CD8-positive, alpha-beta T cell (primary cell): ENCODE measurements at places on chromosomes 2 and 18.

DNA sequence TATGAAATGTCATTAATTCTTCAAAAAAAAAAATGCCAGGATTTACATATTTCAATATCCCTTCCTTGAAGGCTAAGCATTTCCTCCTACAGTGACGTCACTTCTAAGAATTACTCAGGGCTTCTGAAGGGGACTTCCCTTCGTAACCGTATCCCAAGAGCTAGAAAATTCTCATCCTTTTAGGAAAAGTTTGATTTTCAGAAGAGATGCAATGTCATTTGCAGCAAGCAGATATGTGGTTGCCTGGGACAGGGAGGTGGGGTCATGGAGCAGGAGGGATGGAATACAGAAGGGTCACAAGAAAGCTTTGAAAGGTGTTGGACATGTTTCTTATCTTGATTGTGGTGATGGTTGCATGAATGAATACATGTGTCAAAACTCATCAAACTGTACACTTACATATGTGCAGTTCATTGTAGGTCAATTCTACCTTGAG lies 97.0 kb upstream of the ATL2 start:
- DNase-seq = no peak

- DNase-seq = no peak
Measured at GRCh38 chr18:49490246-49490762, 3.3 kb upstream of the C18orf32 start.

DNA sequence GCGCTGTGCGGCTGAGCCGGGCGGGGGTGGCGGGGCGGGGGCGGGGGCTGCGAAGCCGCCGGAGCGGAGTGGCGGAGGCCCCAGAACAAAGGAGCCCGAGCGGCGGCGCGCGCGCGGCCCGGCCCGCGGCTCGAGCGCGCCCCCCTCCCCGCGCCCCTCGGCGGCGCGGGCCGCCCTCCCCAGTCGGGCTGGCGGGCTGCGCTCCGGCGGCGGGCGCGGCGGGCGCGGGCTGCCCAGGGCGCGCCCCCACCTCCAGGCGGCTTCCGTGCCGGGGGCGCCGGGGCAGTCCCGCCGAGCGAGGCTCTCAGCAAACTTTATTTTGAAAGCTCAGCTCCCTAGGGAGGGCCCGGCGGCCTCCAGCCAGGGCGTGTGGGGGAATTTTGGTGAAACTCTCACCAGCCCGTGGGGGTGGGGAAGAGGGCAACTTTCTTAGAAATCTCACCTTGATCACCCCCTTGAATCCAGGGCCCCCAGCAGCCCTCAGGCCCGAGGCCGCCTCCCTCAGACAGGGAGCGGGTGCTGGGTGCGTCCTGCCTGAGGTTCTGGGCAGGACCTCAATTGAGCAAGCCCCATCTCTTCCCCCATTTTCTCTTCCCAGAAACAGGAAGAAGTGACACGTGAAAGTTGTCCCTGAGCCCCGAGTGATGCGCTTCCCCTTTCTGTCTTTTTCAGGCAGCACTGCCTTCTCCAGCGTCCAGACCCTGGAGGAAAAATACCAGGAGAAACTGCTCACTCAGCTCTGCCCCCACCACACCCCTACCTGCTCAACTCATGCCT lies 786 bp downstream of the TET3 start:
- peak; percentile 45 for DNase-seq

DNA sequence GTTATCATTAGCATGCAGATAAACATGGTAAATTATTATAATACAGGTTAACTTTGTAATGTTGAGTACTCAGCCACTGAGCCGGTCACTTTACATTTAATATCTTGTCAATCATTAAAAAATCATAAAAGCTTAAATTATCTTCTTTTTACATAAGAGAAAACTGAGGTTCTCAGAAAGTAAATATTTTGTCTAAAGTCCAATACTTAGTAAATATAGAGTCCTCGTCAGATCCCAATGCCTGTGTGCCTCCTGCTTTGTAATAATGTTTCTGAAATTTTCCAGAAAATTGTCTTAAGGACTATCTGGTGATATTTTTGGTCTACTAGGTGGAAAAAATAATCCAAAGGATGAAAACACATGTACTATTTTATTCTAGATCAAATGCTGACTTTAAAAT lies 116.3 kb upstream of the WDSUB1 start:
- DNase-seq = no peak

DNA sequence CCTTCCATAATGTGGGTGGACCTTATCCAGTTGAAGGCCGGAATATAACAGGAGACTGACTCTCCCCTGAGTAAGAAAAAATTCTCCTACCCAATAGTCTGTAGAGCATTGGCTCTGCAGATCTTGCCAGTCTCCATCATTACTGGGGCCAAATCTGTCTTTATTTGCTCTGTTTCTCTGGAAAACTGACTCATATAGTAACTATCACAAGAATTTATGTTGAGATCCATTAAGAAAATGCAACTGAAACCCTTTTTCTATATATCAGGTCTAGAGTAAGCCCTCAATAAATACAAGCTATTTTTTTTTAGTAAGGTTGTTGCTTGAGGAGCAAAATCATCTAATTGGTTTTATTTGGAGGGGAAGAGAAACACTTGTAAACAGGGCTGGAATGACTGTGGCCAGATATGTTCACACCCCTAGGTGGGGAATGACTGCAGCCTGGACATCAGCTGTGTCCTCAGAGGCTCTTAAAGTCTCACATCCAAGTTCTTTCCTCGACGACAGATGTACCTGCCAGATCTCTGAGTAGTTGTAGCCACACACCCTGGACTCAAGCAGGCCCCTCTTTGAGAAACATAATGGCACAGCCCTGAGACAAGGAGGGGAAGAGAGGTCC lies 339.7 kb downstream of the TNS1 start:
- DNase-seq = no peak

- no peak for DNase-seq
Measured at GRCh38 chr2:241910604-241911520, 41.3 kb downstream of the RTP5 start.

DNA sequence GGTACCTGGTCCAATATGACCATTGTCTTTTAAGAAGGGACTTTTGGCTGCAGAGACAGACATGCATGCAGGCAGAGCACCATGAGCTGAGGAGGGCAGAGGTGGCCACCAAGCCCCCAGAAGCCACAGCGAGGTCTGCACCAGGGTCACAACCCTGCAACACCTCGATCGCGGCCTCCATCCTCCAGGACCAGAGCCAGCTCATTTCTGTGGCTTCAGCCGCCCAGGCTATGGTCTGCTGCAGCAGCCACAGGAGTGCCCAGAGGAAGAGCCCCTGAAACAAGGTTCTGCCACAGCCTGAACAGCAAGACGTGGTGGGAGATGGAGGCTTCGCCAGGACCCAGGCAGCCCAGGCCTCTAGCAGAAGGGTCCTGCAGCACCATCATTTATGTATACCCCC lies 53.9 kb downstream of the ANKMY1 start:
- DNase-seq = no peak

- no peak for DNase-seq
Measured at GRCh38 chr2:19982268-19982667, 7.6 kb downstream of the WDR35 start.

GRCh38 chr18:51195451-51196117 lies 1.9 kb downstream of the MEX3C start:
- peak; percentile 31 for DNase-seq

GRCh38 chr18:48709371-48710062 lies 170.7 kb downstream of the CTIF start:
- DNase-seq = no peak

- DNase-seq = no peak
Measured at GRCh38 chr2:142033393-142033792, 97.4 kb downstream of the LRP1B start.

DNA sequence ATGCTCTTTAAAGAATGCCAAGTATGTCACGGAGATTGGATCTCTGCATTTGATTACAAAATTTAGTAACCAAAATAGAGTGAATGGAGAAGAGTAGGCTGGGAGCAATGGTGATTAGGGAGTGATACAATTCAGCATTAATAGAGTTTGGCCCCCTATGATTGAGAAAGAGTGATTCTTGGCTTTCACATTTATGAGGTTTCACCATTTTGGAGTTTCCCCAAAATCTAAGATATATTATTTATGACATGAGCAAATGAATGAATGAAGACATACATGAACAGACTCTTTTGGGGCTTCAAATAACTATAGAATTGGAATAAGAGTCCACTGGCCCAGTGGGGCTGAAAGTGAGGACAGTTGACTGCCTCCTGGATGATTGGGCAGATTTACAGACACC lies 255.2 kb downstream of the LPIN1 start:
- DNase-seq = no peak

GRCh38 chr2:62208074-62208757 lies 12.3 kb downstream of the B3GNT2 start:
- DNase-seq = no peak

GRCh38 chr2:174330945-174331594 lies 3.7 kb upstream of the SP9 start:
- no peak for DNase-seq

DNA sequence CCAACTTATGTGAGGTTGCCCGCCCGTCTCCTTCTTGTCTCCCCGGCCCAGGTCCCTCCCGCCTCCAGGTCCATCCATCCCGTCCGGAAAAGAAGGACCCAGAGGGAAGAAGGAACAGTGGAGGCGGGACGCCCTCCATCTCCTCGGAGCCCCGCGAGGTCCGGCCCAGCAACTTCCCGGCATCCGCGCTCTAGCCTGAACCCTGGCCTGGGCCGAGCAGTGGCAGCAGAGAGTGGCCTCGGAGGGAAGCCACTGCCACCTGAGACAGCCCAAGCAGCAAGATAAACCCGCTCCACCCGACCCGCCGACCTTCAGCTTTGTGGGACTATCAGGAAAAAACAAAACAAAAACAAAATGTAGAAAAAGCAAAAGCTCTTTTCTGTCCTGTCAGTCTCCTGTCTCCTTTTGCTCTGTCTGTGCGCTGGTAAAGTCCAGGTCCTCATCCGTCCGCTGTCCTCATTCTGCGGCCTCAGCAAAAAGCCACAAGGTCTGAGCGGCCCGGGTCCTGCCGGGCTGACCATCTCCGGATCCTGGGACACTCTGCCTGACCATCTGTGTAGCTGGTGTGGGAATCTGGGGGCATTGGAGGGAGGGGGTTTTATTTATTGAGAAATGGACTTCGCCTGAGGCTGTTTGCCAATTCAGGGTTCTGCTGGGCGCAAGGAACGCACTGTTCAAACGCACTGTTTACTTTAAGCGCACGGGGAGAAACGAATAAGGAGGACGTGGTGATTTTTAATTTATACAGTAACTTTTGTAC lies 3.1 kb downstream of the DLX1 start:
- DNase-seq = no peak

DNA sequence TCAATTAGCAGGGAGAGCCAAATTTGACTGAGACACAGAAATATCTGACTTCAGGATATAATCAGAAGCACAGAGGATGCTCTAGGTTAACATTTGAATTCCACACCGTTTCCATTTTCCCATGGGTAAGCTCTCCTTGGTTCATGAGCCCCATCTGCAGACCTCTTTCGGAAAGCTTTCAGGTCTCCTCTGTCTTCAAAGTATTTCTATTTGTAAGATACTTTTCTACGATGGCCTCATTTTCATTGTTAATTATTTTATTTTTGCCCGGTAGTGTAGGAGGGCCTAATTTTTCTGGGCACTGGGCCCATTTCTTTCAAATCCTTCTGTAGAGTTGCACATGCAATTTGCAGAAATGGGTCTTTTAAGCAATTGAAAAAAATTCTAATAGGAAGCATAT lies 53.8 kb downstream of the LRPPRC start:
- no peak for DNase-seq

- DNase-seq = no peak
Measured at GRCh38 chr2:24107-24506, 22.2 kb downstream of the FAM110C start.
